Choroid plexus epithelial cell (primary cell): ENCODE measurements at places on chromosomes 2 and 18.

DNA sequence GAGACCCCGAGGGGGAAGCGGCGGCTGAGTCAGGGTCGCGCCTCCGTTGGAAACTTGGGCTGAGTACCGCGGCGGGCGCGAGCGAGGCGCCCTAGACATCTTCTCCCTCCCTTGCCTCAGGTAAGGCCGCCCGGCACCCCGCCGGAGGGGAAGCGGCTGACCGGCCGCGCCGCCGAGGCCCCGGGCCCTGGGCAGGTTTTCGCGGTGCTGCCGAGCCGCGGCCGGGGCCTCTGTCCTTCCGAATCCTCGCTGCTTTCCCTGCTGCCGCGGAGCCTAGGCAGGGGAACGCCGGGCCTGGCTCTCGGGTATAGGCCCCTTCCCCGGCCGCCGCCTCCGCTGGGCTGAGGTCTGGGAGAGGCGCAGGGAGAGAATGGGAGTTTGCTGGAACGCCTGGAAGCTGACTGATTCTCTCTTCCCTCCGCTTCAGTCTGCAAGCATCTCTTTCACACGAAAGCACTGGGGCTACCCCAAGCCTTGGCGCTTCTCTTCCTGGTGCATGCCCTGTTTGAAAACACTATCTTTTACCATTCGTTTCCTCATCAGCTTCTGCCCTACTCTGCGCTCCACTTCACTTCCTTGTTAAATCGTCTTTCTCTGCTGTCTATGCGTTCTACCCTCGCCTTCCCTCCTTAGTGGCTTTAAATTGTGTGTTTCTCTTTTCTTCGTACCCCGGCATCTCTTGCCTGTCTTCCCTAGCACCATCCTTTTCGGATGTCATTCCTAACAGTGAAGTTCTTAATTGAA, 652 bp downstream of the PPM1B start:
- DNase-seq, result peak; percentile 62

DNA sequence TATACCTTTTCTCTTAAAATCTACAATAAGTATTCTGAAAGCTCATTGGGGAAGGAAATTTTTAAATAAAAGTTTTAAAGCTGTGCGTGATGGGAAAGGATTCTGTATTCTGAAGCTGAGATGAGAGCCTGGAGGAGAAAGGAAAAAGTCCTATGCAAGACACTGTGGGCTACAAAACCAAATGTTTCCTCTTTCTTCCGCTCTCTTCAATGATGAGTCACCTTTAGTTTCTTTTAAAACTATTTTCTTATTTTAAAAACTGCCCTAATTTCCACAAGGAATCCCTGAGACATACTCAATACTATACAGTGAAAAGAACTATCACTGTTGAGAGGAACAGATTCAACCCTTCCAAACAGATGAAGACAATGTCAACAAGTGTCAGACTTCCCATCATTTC, 87.4 kb downstream of the INO80D start:
- peak; percentile 21 for DNase-seq

DNA sequence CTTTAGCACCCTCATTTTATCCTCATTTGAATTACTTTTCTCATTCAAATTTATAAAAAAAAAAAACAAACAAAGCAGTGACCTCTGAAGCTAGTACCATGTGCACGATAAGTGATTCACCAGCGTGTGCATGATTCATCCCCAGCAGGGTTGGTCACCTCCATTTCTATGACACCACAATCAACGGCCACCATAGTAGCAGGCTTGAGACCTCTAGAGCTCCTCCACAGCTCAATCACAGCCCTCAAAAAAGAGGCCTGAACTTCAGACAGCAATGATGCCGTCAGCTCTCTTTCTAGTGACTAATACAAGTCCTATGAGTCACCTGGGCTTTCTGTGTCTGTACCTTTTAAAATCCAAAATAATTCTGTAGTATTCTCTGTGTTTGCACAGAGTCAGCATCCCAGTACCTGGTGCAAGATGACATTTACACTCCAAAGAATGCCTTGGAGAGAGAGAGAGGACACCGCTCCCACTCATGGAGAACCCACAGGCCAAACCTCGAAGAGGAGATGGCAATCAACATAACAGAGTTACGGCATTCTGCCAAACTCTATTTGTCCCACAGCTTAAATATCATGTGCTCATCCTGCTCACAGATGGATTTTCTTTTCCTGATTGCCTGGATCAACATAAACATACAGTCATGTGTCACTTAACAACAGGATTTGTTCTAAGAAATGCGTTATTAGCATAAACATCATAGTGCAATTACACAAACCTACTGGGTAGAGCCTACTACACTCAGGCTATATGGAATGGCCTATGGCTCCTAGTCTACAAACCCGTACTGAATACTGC, 58.7 kb downstream of the L3MBTL4 start:
- peak; percentile 12 for DNase-seq

DNA sequence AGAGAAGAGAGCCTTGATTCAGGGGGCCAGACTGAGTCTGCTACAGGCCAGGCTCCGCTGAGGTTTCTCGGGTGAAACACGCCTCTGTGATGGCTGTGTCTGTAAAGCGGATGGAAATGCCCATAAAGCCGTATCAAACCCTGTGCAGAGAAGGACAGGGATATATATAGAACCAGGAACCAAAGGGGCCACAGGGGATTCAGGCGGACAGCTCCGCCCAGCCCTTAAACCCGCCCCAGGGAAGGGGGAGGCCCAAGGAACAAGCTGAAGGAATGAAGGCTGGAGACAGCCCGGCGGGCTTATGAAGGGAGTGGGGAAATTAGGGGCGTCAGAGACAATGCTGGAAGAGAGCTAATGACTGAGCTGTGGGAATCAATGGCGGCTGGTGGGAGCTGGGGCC, 42.1 kb downstream of the NHEJ1 start:
- DNase-seq, result no peak

DNA sequence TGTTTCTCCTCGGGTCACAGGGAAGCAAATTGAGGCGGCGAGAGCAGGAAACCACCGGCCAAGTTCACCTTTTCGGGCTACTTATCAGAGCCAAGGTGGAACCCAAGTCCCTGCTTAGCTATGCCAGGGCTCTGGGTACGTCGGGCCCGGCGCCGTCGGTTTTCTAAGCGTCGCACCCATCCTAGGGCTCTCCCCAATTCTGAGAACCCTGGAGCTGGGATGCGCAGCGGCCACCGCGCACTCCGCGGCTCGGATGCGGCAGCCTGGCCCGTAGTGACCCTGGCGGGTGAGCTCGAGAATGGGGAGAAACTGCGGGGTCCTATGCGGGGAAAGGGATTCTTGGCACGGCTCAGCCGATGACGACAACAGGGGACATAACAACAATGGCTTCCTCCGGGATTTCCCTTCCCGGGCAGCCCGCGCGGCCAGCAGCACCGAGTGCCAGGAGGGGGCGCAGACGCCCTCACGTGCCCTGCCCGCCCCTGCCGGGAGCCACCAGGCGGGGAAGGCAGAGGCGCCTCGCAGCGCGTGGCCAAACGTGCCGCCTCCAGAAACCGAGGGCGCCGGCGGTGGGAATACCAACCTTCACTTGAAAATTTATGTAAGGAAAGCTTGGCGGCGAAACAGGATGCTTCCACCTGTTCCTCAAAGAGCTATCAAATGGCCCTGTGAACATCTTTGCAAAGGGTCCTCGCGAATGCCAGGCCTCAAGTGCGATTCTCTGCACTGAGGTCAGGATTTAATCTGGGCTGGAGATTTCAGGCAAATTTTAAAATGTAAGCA, 2.1 kb upstream of the SLC30A3 start:
- DNase-seq, result peak; percentile 27

- no peak for DNase-seq
Observed at GRCh38 chr2:176157499-176158185, 535 bp downstream of the HOXD3 start.

DNA sequence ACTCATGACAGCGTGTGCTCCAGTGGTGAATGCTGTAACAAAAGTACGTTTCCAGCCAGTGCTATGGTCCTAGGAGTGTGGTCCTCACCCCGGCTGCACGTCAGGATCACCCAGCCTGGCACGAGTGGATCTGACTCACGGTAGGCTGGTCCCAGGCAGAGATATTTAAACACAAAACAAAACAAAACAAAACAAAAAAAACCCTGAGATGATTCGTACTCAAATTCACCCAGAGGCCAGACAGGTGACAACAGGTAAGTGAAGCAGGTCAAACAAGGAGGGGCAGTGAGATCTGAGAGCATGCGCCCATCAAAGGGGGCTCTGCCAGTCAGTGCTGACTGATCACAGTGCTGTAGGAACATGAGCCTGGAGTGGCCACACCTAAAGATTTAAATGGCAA, 43.2 kb downstream of the C2orf76 start:
- DNase-seq, result no peak

DNA sequence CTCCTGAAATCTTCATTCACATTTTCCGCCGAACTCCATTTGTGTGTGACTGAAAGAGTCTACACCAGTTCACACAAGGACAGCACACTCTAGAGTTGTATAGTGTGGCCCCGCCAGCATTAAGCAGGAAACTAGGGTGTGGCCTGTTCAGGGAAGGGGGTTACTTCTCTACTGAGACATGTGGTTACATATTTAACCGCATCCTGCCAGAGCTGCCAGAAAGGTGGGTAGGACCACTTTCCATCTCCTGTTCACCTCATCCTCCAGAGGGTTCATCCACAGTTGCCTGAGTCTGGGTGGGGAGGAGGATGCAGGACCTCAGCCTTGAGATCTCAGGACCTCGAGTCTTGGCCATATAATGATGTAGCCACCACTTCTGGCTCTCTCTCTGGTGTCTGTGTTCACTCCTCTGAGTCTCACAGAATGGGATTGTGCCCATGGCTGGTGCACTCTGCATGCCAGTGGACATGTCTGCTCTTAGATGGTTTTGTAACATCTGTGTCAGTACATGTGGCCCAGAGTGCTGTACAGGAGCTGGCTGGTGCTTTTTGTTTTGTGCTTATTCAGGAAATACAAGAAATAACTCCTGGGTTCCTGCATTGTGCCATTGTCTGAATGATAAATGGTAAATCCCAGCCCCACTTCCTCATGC, 7.7 kb upstream of the SP140L start:
- no peak for DNase-seq

- no peak for DNase-seq
Observed at GRCh38 chr2:111045771-111046444, 74.8 kb upstream of the BCL2L11 start.

GRCh38 chr2:72013726-72014125, 133.9 kb downstream of the CYP26B1 start:
- no peak for DNase-seq

DNA sequence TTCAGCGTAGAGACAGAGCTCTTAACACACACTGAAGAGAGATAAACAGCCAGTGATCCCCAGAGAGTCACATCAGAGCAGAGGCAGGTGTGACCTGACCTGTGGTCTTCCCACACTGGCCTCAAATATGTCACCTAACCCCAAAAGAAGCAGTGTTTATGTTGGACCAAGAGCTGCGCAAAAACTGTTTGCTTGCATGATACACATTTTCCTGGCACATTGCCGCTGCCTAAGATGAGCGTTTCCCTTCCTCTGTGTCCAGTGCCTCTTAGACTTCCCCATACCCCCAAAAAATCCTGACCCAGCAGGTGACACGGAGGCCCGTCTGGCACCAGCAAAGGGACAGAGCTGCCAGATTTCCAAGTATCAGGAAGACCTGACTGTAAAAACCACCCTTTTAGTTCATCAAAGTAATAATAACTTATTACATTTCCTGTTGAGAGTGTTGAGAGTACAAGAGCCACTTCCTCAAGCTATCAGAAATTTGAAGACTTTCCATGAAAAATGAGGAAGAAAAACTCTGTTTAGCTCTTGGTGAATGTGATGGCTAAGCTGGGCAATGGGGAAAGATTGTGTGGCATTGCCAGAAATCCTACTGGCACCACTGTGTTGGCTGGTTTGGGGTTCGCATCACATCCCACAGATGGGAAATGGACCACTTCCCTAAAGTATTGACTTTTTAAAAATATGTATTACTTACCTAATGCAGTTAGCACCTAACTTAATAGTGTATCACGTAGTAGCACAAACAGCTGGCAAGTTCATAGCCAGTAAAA, 6.7 kb downstream of the TNFRSF11A start:
- peak; percentile 65 for DNase-seq

DNA sequence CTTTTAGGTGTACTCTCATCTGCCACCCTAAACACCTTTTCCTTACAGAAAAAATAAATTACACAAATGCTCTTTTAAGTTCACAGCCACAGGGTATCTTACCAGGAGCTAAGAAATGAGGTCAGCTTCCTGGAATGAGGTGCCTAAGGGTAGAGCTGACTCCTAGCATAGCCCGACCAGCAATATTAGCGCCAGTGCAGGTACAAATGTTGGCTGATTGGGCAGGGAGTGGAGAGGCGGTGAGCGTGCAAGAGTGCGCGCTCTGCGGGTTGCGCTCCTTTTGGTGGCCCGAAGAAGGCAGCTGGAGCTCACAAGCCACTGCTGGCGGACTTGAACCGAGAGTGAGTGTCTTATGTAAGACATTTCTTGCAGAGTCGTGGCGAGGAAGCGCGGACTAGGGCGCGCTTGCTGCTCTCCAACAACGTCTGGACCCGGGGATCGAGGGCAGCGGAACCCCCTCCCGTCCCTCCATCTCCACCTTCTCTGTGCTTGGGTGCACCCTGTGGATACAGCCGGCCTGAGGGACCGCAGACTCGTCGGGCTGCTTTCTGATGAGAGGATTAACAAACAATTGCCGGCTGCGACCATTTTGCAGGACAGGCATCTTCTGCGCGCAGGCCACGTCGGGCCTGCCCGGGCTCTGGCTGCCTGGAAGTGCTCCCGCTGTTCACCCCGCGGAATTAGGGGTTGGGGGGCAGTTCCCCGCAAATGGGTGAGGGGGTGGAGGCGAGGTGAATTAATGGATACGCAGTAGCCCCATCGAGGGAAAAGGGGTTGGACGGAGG, 17.3 kb downstream of the BOLA3 start:
- peak; percentile 12 for DNase-seq

DNA sequence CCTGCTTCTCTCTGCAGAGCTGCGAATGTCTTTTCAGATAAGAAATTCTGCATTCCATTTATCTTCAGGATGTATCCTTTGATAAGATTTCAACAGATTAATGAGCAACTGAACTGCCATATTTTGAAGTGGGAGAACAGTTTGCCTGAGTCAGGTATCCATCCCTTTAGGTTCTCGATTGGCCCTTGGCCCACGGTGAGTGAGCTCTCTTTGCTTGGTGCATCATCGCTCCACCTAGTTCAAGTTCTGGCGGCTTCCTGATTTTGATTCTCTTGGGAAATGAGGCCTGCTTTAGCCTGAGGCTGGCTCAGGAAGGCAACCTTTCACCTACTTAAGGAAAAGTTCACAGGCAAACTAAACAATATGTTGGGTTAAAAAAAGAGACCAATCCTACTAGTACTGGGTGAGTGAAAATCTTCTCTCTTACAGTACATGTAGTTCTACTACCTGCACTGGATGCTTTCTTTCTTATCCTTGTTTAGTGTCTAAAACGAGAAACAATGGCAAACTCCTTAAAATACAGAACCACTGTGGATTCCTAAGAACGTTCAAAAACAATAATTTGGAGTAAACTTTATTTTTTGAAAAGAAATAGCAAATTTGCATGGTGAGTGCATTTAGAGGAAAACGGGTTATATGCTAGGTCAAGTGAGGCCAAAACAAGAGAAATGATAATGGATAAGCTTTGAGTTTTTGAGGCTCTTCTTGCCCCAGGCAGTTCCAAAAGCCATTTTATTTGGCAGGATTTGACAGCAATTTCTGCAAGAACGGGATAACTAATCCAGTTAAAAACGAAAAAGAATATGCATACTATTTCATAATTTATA, 837 bp upstream of the ACSL3 start:
- DNase-seq, result peak; percentile 76
